ENCODE measurements at places on chromosomes 6 and 20.

- peak; percentile 72 for DNase-seq
Measured at GRCh38 chr6:26594730-26595632, 1.8 kb upstream of the ABT1 start.

DNA sequence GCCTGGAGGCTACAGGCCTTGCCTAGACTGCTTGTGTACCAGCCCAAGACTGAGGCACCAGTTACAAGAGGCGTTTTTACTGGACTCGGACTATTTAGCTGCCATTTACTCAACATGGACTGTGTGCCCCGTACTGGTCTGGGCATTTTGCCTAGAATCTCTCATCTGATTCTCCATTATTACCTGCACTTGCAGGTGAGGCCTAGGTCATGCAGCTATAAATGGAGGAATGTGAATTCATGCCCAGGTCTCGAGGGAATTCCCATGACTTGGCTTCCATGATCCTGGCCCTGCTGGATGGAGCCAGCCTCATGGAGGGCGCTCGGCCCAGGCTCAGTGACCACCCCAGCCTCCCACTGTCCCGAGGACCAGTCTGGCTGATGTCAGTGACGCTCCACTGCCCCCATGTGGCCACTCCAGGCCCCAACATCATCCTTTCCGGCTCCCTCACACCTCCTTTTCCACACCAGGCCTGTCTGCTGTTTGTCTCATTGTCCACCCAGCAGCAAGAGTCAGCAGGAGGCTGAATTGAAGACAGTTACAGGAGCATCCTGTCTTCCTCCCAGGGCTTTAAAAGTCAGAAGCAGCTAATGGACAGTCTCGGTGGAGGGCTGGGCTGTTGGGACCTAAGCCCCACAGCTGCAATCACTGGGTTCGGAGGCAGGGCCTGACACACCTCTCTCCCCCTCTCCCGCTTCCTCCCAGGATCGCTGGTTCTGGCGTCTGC lies 8.7 kb downstream of the MMP24OS start:
- DNase-seq: peak; percentile 48

DNA sequence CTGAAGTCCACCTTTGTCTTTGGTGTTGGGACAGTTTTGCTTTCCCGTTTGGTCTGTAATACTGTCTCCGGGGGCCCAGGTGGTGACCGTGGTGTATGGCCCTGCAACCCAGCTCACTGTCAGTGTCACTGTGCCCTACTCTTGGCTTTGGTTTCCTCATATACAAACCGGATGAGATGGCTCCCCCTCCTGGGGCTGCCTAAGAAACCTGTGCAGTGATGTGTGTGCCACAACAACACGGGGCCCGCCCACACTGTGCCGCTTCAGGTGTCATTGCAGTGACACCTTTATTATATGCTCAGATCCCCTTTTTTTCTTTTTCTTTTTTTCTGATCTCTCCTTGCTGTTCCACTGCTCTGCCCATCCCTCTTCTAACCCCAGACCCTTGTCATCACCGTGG lies 73.9 kb downstream of the RAMACL start:
- no peak for DNase-seq

DNA sequence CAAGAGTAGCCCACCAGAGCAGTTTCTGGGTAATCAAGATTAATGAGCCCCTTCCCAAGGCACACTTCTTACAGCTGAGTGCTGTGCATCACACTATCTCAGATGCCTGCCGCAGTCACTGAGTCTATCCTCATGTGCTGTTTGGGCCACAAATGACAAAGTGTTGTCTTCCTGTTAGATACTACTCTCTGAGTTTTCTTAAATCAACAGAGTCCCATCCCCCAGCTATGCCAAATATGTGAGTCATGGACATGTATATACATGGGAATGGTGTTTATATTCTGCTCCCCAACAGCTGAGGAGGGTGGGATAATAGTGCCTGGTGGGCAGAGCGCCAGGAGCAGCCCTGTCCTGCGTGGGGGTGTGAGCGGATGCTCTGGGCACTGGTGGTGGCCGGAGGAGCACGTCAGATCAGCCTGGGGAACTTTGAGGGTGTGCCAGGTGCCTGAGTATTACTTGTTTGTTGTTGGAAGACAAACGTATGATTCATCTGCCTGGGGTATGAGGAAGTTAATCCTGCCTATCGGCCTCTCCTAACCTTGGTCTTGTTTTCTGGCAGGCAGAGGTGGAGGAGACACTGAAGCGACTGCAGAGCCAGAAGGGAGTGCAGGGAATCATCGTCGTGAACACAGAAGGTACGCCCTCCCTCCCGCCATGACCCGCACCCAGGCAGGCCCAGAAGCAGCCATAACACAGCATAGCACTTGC lies 9.6 kb downstream of the DYNLRB1 start:
- DNase-seq: peak; percentile 92

GRCh38 chr20:19185083-19185482 lies 27.4 kb upstream of the SLC24A3 start:
- DNase-seq: no peak

DNA sequence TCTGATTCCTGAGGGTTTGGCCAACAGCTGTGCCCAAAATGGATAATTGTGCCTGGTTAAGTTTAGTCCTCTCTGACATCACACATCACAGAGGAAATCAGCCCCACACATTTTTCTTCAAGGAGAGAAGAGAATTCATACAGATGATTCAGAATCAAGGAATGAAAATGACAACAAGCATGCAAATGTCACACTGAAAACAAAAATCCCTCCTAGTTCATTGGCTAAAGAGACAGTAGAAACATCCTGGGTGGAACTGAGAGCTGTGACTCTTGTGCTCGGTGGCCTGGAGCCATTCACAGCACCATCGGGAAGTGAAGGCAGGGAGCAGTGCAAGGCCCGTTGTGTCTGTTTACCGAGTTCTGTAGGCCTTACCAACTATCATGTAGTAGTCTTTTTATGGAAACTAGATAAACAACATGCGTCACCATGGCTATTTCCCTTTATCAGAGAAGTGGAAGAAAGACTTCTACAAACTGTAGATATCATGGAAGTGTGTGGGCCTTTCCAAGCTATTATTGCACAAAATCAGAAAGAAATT lies 81.7 kb upstream of the TENT5A start:
- DNase-seq: peak; percentile 70

GRCh38 chr6:56725254-56725653 lies 82.6 kb upstream of the DST start:
- no peak for DNase-seq

- DNase-seq: peak; percentile 26
Measured at GRCh38 chr6:16956361-16956760, 145.5 kb upstream of the STMND1 start.

- no peak for DNase-seq
Measured at GRCh38 chr6:102749210-102749971, 1355.9 kb downstream of the GRIK2 start.

DNA sequence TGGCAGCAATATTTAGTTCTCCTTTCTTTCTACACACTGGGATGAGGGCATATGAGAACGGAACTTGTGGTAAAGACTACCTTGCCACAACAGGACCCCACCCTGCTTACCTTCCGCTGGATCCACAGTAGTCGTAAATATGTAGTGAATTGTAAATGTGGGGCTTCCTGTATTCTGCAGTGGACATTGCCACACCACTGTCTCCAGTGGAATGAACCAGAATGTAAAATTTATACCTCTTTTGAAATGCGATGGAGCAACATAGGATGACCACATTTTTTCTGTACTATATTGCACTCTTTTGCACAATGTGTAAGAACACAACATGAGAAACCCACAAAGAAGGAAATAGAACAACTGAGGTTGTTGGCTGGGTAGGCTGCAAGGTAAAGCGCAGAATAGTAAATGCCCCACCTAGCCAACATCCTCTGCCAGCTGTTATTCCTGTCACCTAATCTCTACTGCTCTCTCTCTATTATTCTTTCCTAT lies 16.1 kb upstream of the RIPOR2 start:
- no peak for DNase-seq

- DNase-seq: peak; percentile 60
Measured at GRCh38 chr6:14596410-14596809, 478.8 kb downstream of the CD83 start.

GRCh38 chr20:22223236-22223635 lies 361.1 kb downstream of the FOXA2 start:
- DNase-seq: no peak

GRCh38 chr6:167396068-167396658 lies 71.3 kb downstream of the TTLL2 start:
- no peak for DNase-seq

- no peak for DNase-seq
Measured at GRCh38 chr20:11569163-11569562, 348.5 kb upstream of the BTBD3 start.

- DNase-seq: peak; percentile 77
Measured at GRCh38 chr6:41939848-41940758, 1.5 kb downstream of the CCND3 start.

- peak; percentile 58 for DNase-seq
Measured at GRCh38 chr6:142474531-142475289, 172.9 kb downstream of the ADGRG6 start.

GRCh38 chr6:130500693-130501092 lies 134.9 kb downstream of the TMEM200A start:
- peak; percentile 97 for DNase-seq

- peak; percentile 35 for DNase-seq
Measured at GRCh38 chr20:46215913-46216707, 92.2 kb downstream of the CDH22 start.

- peak; percentile 30 for DNase-seq
Measured at GRCh38 chr6:152720974-152721373, 23.3 kb downstream of the MYCT1 start.

- DNase-seq: no peak
Measured at GRCh38 chr6:25280344-25281074, 1.3 kb downstream of the CARMIL1 start.

DNA sequence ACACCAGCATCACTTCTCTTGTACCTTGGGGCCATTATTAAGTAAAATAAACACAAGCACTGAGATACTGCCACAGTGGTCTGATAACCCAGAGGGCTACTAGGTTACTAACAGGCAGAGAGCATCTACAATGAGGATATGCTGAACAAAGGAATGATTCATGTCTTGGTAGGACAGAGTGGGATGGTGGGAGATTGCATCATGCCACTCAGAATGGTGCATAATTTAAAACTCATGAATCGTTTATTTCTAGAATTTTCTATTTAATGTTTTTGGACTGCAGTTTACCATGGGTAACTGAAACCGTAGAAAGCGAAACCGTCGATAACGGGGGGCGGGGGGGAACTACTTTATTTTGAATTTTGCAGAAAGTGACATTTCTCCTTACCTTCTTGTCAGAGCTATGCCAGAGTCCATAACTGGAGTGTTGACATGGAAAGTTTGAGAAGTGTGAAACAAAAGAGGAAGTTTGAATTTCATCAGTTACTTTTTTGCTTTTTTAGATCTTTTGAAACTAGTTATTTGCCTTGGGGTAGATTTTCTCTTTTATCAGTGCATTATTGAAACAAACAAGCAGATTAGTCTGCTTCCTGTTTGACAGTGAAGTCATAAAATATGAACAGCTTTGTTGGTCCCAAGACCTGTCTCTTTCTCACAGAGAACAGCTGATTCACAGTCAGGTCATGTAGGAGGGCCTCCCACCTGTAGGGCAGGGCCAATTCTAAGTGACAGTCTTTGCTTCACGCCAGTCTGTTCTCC lies 124.9 kb downstream of the KLHL32 start:
- no peak for DNase-seq

DNA sequence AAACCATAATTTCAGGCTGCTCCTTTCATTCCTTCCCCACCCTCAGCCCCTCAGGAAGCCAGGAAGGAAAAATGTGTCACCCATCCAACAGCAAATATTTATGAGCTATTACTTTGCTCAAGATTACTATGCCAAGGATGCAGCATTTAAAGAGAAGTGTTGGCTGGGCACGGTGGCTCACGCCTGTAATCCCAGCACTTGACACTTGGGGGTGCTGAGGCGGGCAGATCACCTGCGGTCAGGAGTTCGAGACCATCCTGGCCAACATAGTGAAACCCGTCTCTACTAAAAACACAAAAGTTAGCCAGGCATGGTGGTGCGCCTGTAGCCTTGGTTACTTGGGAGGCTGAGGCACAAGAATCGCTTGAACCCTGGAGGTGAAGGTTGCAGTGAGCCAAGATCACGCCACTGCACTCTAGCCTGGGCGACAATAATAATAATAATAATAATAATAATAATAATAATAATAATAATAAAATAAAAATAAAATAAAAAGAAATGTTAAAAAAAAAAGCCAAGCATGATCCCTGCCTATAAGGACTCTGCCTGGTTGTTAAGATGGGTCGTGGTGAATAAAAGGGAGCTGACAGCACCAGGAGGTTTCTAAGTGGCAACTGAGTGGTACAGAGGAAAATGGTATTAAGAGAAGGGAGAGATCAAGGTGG lies 20.5 kb upstream of the TIAM2 start:
- no peak for DNase-seq

DNA sequence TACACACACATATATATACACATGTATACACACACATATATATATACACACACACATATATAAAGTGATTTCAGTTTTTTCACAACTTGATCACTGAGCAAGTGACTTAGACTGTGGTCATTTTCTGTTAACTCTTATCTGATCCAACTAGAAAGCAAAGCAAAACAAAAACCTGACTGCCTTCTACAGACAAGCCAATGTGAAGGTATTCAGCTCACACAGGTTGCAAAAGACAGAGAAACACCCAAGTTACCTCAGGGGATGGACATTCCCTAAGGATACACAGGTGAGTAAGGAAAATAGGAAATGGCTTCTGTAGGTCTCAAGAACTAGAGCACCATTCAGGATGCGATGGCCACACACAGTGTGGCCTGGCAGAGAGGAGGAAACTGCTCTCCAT lies 58.4 kb upstream of the IER3 start:
- DNase-seq: no peak

GRCh38 chr20:17534077-17534476 lies 2.9 kb upstream of the BFSP1 start:
- no peak for DNase-seq

GRCh38 chr6:37690964-37691735 lies 6.5 kb downstream of the MDGA1 start:
- no peak for DNase-seq

GRCh38 chr6:73800997-73801396 lies 105.0 kb downstream of the CD109 start:
- DNase-seq: no peak

DNA sequence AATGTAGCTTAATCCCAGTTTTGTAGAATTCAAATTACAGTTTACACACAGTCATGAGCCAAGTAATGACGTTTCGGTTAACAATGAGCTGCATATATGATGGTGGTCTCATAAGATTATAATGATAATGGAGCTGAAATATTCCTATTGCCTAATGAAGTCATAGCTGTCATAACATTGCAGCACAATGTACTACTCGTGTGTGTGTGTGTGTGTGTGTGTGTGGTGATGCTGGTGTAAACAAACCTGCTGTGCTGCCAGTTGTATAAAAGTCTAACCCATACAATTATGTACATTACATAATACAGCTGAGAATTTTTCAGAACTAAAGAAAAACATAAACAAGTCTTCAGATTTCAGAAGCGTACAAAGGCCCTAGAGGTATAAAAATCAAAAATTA lies 66.7 kb upstream of the ARID1B start:
- no peak for DNase-seq

DNA sequence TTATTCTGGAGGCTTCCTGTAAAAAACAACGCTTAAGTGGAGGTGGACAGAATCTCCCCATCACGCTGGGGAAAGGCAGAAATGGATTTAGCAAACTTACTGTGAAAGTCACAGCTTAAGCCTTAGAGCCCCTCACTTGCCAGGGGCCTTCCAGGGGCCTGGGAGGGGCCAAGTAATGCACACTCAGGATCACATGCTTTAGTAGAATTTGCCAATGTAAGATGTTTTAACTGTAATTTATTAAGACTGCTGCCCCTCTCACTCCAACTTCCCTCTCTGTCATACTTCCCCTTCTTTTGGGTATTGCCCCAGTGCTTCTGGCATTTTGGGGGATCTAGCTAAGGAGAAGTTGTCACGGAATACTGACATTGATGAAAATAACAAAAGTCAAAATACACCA lies 12.6 kb upstream of the ADA start:
- no peak for DNase-seq

Data from fibroblast of skin of abdomen (primary cell).